ENCODE measurements at places on chromosomes 12 and 14. TPM values are rescaled to one million over a fixed set of nuclear protein-coding genes. Genes with fewer than 3 reads are reported as not detected.

DNA sequence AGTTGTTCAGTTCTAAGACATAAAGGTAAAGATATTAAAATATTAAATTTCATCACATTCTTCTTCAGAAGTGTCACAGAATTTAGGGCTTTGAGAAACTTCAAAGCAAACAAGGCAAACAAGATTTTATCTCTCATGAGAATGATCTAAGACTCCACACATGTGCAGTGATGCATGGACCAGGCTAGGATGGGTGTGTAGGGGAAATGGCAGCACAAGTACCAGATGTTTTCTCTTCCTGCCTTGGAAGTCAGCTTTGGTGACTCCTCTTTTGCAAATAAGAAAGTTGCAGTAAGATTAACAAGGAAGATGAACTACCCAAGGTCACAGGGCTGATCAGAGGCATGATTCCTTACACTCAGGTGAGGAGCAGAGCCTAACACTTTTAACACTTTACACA is 163.8 kb upstream of the LMNTD1 start:
- H3K36me3 ChIP-seq, result no peaks in the 10 kb centered on the region
- no peak overlapping the region for H3K4me3 ChIP-seq
- no peaks in the 10 kb centered on the region for H3K27me3 ChIP-seq
- DNase-seq, result no peak

GRCh38 chr12:40262657-40263056 is 37.9 kb downstream of the LRRK2 start:
- no peak overlapping the region for H3K27ac ChIP-seq
- H3K36me3 ChIP-seq, result peaks cover 10% of the 10 kb centered on the region
- no peaks in the 10 kb centered on the region for H3K27me3 ChIP-seq
- DNase-seq, result no peak
- H3K4me1 ChIP-seq, result peaks cover 38% of the 10 kb centered on the region

The KRT75 gene
- not detected for polyA plus RNA-seq

DNA sequence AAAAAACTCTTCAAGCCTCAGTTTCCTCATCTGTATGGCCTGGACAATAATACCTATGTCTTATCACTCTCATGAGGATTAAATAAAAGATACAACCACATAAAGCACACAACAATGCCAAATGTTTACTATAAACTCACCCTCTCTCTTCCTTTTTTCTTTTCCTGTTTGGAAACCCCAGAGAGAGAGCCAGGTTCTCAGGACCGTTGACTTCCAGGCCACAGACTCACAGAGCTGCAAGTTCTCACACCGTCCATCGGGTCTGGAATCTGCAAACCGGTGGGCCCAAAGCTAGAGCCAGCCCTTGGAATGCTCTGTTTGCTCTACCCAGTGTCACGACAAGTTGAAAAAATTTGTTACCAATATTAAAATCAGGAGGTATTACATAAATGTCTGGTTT is 4.6 kb upstream of the CD4 start:
- no peak for DNase-seq
- H3K4me1 ChIP-seq, result no peaks in the 10 kb centered on the region
- H3K36me3 ChIP-seq, result no peaks in the 10 kb centered on the region

DNA sequence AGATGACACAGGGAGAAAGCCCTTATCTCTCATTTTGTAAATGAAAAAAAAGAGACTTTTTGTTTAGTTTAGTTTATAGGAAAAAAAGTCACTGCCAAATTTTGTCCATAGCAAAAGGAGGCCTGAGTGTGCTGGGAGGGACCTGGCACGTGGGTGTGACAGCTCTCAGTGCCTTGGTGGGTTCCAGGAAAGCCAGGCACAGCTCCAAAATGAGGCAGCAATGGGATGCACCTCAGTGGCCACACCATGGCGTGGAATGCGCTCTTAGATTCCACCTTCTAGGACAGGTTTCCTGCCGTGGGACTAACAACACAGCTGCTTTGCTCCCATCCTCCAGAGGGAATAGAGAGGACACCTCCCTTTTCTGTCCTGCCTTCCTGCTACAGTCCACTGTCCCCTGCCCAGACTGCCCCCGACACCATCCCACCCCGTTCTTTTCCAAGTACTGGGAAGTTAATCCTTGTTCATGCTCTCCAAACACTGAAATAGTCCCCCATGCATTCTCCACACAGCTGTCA is 207.6 kb downstream of the EMP1 start:
- no peaks in the 10 kb centered on the region for H3K36me3 ChIP-seq
- H3K4me1 ChIP-seq, result no peaks in the 10 kb centered on the region
- H3K27ac ChIP-seq, result no peak overlapping the region
- no peak for DNase-seq
- H3K27me3 ChIP-seq, result peaks cover 30% of the 10 kb centered on the region

The AICDA gene
- 0.52 TPM for polyA plus RNA-seq

- no peak overlapping the region for H3K27ac ChIP-seq
- peaks cover 16% of the 10 kb centered on the region for H3K27me3 ChIP-seq
- no peaks in the 10 kb centered on the region for H3K36me3 ChIP-seq
- H3K4me1 ChIP-seq, result no peaks in the 10 kb centered on the region
- H3K4me3 ChIP-seq, result no peak overlapping the region
These were observed 37.6 kb downstream of the CACNA2D4 start for GRCh38 chr12:1880876-1881275.

GRCh38 chr14:89915114-89915878 is 39.2 kb downstream of the EFCAB11 start:
- DNase-seq, result peak; percentile 49
- no peaks in the 10 kb centered on the region for H3K36me3 ChIP-seq
- H3K4me3 ChIP-seq, result no peak overlapping the region

The NTF3 gene
- not detected for polyA plus RNA-seq

GRCh38 chr14:92973261-92973797 is 50.4 kb downstream of the CHGA start:
- no peak for DNase-seq
- peaks cover 30% of the 10 kb centered on the region for H3K36me3 ChIP-seq
- peaks cover 9% of the 10 kb centered on the region for H3K4me1 ChIP-seq
- H3K27me3 ChIP-seq, result no peaks in the 10 kb centered on the region
- H3K27ac ChIP-seq, result peak overlapping the region; percentile 77

The TAOK3 gene
- 34.7 TPM for polyA plus RNA-seq

The DHRS2 gene
- polyA plus RNA-seq, result not detected

- H3K36me3 ChIP-seq, result no peaks in the 10 kb centered on the region
- H3K27ac ChIP-seq, result no peak overlapping the region
- H3K4me1 ChIP-seq, result no peaks in the 10 kb centered on the region
- peaks cover 29% of the 10 kb centered on the region for H3K27me3 ChIP-seq
These were observed 2.8 kb upstream of the CD4 start for GRCh38 chr12:6786416-6787094.

The GALNT16 gene
- not detected for polyA plus RNA-seq

GRCh38 chr14:34662561-34663088 is 32.7 kb upstream of the SNX6 start:
- H3K27me3 ChIP-seq, result peaks cover 6% of the 10 kb centered on the region
- no peak overlapping the region for H3K27ac ChIP-seq
- H3K36me3 ChIP-seq, result peaks cover 14% of the 10 kb centered on the region
- no peak for DNase-seq
